ENCODE measurements at places on chromosomes 13 and 19.

- DNase-seq: no peak
These were observed 108.9 kb downstream of the SLC7A1 start for GRCh38 chr13:29486551-29486950.

- no peak for DNase-seq
These were observed 163.7 kb downstream of the TBC1D4 start for GRCh38 chr13:75318138-75318833.

- no peak for DNase-seq
These were observed 464.6 kb downstream of the MYO16 start for GRCh38 chr13:109093998-109094397.

DNA sequence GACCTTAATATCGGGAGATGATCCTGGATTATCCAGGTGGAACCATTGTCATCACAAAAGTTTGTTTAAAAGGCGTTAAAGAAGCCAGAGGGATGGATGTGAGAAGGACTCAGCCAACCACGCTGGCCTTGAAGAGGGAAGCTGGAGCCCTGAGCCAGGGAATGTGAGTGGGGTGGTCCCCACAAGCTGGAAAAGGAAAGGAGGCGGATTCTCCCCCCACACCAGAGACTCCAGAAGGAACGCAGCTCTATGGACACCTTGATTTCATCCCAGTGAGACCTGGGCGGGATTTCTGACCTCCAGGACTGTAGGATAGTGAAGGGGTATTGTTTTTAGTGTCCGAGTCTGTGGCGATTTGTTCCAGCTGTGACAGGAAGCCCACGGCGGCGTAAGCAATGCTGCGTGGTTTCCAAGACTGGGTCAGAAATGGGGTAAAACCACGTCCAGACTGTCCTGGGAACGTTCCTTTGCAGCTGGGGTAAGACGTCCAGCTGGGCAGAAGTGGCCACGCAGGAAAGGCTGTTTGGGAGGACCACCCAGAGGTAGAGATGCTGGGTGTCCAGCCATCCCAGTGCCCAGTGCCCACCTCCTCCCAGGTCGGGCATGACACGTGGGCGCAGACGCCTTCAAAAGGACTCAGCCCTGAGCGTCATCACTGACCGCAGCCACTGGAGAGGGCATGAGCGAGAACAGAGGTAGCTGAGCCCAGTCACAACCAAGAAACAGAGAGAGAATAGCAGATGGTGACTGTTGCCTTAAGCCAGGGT is 125.4 kb upstream of the USP29 start:
- DNase-seq: no peak

- DNase-seq: no peak
These were observed 72.5 kb downstream of the ZNF708 start for GRCh38 chr19:21256722-21257121.

GRCh38 chr13:83881140-83881684 is 1.1 kb downstream of the SLITRK1 start:
- DNase-seq: no peak

DNA sequence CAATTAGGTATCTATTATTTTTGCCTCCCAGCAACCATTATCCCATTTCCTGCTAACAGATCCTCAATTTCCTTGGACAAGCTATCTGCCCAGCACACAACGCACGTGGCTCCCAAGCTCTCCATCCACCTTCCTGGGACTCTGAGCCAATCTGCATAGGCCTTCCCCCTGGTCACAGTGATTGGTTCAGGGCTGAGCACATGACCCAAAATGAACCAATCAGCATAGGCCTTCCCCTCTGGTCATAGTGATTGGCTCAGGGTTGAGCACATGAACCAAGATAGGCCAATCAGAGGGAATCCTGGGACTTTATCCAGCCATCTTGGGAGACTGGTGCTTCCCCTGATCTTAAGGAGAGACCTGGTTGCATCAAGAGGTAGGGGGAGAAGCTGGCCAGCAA is 5.8 kb downstream of the CPAMD8 start:
- no peak for DNase-seq

DNA sequence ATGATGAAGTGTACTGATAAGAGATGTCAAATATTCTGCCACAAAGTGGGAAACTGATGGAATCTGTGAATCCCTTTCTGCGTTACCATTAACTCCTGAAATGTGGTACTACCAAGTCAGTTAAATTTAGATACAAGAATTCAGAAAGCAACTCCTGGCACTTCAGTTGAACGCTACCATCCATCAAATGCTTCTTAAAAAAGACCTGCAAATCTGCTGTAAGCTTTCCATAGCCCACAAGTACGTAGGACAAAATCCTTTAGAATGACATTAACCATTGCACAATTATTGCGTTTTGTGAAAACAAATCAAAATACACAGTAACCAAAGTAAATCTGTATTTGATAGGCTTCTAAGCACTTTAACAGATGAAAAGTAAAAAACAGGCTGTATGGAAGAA is 5.4 kb downstream of the SMAD9 start:
- no peak for DNase-seq

- DNase-seq: no peak
These were observed 220.4 kb upstream of the SOX1 start for GRCh38 chr13:111846391-111847159.

- no peak for DNase-seq
These were observed 124.5 kb upstream of the ZNF507 start for GRCh38 chr19:32220951-32221350.

Measured in T-helper 2 cell (primary cell).